ENCODE measurements at places on chromosomes 7 and 10. TPM values are rescaled to one million over a fixed set of nuclear protein-coding genes. Genes with fewer than 3 reads are reported as not detected.

GRCh38 chr10:84015877-84016595, 123.3 kb upstream of the GHITM start:
- no peak for DNase-seq

- DNase-seq, result no peak
Measured at GRCh38 chr7:13894377-13894776, 95.1 kb downstream of the ETV1 start.

DNA sequence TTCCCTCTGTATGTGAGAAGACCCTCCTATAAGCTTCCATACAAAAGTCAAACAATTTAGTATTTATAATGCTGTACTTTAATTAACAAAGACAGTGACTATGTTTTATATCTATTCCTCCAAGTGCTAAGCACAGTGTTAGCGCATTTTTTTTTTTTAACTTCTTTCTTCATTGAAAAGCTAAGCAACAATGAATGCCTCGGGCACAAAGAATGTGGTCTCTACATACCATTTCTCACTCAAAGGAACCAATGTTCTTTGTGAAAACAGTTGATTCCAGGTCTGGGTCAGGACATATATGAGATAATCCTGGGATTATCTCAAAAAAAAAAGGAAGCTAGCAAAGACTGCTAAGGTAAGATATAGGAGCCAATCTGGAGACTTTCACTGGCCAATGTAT, 26.2 kb upstream of the REEP3 start:
- no peak for DNase-seq

GRCh38 chr7:155338632-155339320, 41.1 kb downstream of the INSIG1 start:
- DNase-seq, result peak; percentile 36

Gene RPEL1
- total RNA-seq, result not detected

Gene TLX1
- not detected for total RNA-seq

DNA sequence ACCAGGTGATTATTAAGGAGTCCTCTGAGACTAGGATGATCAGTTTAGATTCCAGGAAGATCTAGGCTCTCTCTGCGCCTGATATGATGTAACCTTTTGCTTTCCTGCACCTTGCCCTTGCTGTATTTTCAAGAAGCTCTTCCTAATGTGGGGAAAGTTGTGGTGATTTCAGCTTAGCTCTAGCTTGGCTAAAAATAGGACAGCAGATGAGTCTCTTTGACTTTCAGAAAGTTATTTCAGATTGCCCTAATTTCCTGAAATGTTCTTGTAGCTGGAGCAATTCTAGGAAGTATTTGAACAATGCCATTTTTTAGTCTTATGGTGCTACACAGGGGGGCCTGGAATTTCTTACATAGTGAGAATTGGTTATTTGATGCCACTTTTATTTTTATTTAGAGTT, 3.8 kb downstream of the LCOR start:
- no peak for DNase-seq

DNA sequence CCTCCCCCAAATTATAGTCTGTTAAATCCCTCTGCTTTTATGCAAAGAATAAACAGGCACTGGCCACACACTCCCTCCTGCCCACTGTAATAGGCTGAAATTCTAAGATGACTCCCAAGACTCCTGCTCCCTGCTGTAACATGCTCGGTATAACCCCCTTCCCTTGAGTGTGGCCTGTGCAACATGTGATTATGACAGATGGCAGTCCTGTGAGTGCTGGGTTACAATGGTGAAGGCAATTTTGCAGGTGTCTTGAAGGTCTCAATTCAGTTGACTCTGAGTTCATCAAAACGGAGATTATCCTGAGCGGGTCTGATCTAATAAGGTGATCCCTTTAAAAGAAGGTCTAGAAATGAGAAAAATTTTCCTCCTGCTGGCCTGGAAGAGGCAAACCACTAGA, 55.9 kb downstream of the CREB3L2 start:
- no peak for DNase-seq

DNA sequence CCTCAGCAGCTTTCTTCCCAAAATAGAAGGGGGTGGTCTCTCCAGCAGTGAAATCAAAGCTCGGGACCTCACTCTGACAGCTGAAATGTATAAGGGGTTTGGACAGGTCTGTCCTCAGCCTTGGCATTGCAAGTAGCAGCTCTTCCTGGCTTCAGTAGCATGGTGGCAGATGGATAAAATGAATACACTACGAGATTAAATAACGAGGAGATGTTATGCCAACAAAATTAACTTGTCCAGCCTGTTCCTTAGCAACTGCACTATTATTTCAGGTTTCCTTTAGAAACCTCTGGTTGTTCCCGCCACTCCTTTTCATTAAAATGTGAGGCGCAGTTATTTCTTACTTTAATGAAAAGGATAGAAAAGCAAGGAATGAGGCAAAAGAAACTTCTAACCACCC, 24.9 kb downstream of the PRLHR start:
- DNase-seq, result no peak

DNA sequence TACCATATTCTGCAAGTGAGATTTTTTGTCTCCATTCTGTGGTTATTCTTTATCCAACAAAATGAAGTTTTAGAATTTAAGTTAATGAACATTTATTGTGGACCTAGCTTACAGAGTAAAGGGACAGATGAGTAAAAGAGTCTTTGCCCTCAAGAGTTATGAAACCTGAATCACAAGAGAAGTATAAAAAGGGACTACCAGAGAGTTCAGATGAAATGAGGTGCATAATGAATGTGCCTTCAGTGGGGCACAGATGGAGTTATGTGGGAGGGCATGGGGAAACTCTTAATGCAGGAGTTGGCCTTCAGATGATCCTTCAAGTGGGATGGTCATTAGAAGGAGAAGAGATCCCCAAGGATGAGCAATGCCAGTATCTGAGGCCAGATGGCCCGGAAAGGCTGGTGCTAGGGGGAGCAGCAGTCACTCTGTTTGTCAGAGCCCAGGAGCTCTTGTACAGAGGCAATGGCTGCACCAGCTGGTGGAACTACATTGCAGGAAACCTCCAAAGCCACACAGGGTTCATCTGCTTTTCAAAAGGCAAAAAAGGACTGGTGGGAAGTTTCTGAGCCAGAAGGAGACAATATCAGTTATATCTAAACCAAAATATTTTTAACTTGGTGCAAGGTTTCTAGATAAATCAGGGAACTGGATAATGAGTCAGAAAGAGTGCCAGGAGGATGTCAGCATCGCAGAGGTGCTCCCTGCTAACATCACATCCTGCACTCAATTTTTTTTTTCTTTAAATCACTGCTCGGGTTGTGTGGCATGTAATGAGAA, 162.0 kb downstream of the KLF6 start:
- no peak for DNase-seq

Measured in T-cell (primary cell).